ENCODE measurements at places on chromosomes 12 and 14.
A peak's percentile ranks its signal among the peaks of the same experiment; 100 is the strongest.

- DNase-seq: peak; percentile 49
These were observed 9.2 kb upstream of the NUAK1 start for GRCh38 chr12:106147956-106148355.

DNA sequence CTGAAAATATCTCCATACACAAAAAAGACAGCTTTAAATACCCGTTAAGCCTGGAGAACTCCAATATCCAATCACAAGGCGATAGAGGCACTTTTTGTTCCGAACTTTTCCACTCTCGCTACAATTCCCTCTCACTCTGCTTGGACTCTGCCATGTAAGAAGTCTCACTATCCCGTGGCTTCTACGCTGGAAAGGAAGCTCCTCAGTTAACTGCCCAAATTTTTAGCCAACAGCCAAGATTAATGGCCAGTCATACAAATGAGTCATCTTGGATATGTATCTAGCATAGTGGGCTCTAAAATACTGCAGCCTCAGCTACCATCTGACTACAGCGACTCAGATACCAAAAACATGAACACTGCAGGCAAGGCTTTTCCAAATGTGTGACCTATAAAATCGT lies 45.5 kb upstream of the RERGL start:
- no peak for DNase-seq

GRCh38 chr14:105046891-105047282 lies 18.3 kb downstream of the GPR132 start:
- no peak for DNase-seq

GRCh38 chr12:26153421-26154154 lies 28.8 kb upstream of the BHLHE41 start:
- DNase-seq: no peak

DNA sequence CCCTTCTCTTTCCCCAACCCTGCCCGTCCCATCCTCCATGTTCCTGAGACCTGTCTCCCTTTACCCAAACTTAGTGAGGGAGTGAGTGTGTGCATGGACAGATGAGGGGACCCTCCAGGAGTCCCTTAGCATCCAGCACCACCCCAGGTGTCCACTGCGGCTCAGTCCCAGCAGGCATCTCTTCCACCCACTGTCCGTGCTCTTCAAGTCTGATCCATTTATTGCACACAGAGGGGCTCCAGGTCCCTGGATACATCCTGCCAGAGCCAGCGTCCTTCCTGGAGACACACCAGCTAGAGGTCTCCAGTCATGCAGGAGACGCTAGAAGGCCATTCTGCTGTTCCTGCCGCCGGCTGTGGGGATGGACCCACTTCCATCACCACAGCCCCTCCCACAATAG lies 239.2 kb downstream of the ADGRD1 start:
- no peak for DNase-seq

DNA sequence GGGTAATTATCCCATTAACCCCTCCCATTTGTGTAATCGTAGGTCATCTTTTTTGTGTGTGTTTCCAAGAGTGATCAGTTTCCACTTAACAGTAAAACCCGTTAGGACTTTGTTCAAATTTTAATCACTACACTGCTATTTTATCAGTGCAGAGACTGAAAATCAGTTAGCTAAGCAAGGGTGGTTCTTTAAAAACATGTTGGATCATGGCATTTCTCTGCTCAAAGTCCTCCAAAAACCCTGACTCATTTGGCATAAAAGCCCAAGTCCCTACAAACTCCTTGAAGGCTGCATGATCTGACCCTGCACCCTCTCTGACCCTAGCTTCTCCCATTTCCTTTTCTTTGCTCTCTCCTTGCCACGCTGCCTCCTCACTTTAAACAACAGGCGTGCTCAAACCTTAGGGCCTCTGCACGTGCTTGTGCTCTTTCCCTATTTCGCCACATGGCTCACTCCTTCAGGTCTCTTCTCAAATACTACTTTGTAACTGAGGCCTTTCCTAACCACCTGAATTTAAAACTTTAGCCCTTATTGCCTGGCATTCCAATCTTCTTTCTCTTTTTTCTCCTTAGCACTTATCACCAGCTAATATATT lies 13.2 kb upstream of the OVCH1 start:
- no peak for DNase-seq

- DNase-seq: peak; percentile 79
These were observed 157.5 kb upstream of the HIF1A start for GRCh38 chr14:61537563-61538463.

DNA sequence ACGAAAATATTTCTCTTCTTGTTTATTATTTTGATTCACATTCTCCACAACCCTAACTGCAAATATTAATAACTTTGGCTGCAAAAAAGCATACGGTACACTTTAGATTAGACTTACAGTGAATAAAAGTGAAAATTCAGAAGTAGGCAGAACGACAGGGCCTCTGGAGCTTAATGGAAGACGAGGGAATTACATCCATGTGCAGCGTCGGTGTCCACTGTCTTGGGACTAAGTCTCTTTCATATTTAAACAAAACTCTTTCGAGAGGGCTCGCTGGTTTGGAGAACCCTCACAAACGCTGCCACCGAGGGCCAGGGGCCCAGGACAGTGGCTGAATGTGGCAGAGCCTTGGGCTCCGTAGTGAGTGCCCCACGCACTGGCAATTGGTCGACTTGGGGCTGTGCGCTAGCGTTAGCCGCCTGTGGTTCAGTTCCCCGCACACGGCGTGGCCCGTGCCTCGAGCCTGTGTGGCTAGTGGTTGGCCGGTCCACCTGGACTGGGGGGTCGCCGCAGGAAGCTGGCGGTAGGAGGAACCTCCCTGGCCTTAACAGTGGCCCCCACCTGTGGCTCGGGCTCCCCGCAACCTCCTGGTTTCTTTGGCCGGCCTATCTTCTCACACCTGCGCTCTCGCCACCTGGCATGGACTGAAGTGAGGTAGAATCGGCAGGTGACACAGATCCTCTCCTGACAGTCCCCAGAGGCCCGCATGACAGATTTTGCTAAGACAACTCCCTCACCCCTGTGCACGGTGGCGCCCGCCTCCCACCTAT lies 739 bp upstream of the PAX9 start:
- DNase-seq: peak; percentile 88

DNA sequence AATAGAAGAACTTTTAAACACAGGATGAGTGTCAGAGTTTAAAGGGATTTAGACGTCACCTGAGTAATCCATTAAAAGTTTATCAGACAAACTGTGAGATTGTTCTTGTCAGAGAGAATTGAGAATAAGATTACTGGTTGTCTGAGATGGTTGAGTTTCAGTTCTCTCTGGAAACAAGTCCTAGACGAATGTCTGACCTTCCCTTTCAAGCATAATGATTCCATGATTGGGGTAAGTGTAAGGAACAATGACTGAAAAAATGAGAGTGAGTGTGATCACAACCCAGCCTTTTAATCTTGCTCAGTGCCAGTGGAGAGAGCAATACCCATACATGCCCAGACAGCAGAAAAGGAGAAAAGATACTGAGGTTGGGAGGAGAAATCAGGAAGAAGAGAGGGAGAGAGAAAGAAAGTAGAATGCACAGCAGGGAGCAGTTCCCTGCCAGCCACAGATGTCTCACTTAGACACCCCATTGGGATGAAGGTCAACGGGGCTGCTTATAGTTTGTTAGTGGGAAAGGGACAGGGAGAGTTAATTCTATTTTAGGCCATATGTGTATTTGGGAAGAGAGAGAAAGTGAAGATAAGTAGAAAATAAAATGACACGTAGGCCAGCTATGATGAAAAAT lies 4.3 kb downstream of the GRIP1 start:
- no peak for DNase-seq

DNA sequence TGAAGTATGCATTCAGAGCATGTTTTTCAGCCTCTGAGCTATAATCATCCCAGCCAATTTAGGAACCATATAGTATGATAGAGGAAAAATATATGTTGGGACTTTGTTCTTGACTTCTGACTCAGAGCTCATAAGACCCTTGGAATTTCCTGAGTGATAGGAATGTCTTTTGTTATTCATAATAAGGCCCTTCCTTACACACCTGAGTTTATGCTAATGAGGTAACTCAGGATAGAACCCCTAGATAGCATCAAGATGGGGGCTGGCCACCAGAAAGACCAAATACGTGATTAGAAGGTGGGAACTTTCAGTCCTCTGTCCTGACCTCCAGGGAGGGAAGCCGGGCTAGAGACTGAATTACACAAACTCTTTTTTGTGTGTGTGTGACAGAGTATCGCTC lies 32.4 kb upstream of the PLEK2 start:
- DNase-seq: no peak

GRCh38 chr12:130044991-130045621 lies 117.2 kb upstream of the FZD10 start:
- no peak for DNase-seq

DNA sequence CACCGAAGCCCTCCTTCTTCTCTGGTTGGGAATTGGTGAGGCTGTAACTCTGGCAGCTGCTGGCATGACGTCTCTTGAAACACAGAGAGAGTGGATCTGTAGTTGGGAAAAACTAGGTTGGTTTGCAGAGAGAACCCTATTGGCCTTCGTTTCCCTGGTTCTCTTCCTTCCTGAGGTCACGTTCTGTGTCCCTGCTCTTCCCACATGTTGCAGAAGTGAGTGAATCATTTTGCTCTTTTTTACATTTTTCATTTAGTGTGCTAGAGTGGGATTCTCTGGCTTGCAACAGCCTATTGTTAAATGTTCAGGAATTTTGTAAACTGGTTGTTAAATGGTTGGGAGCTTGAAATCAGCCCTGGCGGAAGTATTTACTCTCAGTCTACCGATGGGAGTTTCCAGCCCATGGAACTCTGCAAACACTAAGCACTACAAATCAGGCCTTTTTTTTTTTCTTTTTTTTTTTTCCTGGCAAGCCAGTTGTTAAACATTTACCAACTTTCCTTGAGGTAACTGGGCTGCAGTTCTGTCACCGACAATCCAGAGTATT lies 26.8 kb upstream of the CKAP4 start:
- no peak for DNase-seq

DNA sequence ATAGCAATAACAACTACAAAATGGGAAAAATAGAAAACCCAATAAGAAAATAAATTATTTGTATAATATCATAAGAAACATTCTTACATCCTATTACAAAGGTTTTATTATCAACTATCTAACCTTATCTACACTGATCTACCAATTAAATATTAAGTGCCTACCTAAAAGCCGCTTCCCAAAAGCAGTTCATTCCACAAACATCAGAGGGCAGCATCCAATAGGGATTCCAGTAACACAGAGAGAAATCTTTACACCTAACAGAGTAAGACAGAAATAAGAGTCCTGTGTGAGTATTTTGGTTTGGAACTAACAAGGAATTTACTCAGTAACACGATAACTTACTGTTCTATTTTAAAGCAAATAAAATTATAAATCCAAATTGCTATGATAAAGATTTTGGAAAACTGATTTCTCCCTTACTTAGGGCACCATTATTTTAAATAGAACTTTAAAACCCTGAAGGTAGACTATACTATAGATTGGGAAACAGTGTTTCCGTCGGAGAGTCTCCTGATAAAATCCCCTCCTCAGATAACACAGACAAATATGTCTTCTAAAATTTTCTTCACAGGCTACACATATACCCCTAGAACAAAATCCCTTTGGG lies 15.0 kb downstream of the GXYLT1 start:
- peak; percentile 75 for DNase-seq

DNA sequence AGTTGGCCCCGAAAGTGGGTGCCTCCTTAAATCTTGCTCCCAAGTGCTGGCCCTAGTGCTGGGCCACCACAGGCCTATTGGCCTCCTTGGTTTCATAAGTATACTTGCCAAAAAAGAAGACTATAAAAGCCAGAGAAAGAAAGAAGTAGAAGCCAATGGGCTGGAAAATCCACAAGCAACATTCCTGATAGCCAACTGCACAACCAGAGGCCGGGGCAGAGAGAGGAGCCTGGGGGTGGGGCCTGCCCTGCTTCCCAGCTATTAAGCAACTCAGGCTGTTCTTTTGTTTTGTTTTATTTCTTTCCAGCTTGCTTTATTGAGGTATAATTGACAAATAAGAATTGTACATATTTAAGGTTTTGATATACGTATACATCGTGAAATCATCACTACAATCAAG lies 177.2 kb upstream of the NTF3 start:
- no peak for DNase-seq

DNA sequence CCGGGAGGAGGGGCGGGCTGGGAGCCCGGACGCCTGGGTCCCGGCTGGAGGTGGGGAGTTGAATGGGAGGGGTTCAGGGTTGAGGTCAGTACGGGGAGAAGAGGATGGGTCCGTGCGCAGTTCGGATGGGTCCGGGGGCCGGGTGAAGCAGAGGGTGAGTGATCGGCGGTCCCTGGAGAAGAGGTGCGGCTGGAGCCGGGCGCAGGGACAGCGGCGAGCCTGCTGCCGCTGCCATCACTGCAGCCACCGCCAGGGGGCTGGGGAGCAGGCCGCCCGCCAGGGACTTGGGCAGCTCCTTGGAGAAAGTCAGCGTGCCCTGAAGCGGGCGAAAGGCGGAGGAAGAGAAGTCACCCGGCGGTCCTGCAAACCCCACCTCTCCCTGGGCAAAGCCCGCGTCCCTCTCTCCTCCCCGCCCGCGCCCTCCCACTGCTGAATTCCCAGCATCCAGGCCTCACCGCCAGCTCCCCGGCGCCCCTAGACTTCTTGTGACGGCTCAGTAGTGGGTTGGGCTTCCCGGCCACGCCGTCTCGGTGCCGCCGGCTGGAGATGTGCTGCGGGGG lies 6.0 kb upstream of the GPR84 start:
- no peak for DNase-seq

- DNase-seq: no peak
These were observed 154.4 kb upstream of the HIF1A start for GRCh38 chr14:61540931-61541330.

DNA sequence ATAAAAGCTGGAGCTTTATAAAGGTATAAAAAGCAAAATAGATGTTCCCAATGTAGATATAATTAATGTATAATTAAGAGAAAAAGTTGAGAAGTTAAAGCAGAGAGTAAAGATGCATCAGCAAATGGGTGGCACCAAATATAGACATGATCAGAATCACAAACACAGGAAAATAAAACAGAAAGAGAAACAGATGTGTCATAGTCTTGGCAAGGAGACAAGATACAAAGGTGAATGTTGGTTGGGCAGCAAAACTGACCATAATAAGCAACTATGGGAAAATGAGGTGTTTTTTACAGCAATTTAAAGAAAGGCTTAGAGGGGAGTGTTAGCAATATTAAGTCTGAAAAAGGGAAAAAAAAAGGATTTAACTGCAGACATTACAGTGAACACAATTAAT lies 135.4 kb upstream of the CLEC14A start:
- no peak for DNase-seq

DNA sequence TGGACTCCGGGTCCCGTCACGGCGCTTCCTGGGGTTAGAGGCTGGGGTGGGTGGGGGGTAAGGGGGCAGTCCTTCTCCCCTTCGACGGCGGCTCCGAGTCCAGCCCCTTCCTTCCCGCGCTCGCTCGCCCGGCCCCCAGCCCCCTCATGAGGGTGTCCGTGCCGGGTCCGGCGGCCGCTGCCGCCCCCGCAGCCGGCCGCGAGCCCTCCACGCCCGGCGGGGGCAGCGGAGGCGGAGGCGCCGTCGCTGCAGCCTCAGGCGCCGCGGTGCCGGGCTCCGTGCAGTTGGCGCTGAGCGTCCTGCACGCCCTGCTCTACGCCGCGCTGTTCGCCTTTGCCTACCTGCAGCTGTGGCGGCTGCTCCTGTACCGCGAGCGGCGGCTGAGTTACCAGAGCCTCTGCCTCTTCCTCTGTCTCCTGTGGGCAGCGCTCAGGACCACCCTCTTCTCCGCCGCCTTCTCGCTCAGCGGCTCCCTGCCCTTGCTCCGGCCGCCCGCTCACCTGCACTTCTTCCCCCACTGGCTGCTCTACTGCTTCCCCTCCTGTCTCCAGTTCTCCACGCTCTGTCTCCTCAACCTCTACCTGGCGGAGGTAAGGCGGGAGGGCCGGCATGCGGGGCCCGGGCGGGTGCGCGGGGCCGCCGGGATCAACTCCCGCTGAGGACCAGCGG lies 500 bp downstream of the GPR137C start:
- DNase-seq: peak; percentile 76
